ENCODE measurements at places on chromosomes 7 and 10.
A peak's percentile ranks its signal among the peaks of the same experiment; 100 is the strongest.

- DNase-seq = no peak
These were observed 60.8 kb upstream of the HECTD2 start for GRCh38 chr10:91349381-91349780.

DNA sequence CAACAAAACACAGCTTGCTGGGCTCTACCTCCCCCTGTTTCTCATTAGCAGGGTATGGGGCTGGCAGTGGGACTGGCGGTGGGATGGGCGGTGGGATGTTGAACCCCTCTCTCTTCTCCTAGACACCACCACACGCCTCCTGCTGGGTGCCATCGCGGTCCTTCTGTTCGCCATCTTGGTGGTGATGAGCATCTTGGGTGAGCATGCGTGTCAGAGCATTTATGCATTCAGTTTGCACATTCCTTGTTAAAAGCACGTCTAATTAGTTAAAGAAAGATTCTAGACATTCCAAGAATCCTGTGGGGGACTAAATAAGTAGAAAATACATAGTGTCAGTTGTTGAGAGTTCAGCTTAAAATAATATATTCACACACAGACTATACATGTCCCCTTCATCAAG lies 12.7 kb downstream of the CLEC2L start:
- DNase-seq = no peak

DNA sequence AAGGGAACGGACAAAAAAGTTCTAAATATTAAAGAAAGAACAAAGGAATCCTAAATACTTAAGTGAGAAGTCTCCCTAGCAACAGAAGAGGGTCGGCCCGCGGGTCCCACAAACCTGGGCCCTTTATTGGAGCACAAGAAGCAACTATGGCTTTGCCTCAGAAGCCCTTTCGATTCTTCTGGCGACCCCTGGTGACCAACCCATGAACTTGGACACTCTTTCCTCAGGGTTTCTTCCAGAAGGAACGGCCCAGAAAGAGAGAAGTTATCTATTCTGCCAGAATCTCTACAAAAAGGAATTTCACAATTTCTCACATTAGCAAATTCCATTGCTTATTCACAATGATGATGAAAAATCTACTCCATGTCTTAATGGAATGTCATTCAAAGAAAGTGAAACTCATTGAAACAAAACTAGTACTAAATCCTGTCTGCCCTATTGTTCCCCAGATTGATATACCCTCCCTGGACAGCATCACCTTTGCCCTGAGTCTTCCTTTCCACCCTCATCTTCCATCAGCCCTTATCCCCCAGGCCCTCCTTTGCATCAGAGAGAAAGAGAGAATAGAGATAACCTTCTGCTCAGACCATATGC lies 43.7 kb downstream of the CPVL start:
- DNase-seq = no peak

GRCh38 chr7:85290269-85290668 lies 103.4 kb upstream of the SEMA3D start:
- DNase-seq = no peak

DNA sequence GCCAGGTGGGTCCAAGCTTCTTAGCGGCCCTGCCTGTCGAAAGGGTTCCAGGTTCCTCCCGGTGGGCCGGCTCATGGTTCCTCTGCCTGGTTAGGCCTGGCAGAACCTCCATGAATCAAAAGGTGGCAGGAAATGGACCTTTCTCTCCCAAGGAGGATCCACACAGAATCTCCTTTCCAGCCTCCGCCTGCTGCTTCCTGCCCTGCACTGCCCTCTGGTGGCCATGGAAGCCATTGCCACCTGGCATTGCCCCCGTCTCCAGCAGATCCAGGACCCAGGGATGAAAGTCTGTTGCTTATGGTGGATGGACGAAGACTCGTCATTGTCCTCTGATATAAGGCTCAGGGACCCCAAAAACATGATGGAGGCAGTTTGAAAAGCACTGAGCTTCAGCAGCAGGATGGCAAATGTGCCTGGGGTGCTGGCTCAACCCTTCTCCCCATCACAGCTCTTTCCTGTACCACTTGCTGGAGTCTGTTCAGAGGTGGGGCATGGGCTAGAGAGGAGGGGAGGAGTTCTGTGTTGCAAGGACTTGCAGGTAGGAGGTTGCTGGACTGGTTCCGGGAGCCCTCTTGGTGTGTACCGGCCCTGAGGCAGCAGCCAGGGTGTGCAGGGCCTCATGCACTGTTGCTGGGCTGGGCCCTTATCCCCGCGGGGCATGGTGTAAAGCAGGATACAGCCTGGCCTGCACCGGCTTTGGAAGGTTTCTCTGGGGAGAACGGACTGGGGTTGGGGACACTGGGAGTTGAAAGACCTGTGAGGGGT lies 11.3 kb upstream of the INMT start:
- DNase-seq = peak; percentile 33

DNA sequence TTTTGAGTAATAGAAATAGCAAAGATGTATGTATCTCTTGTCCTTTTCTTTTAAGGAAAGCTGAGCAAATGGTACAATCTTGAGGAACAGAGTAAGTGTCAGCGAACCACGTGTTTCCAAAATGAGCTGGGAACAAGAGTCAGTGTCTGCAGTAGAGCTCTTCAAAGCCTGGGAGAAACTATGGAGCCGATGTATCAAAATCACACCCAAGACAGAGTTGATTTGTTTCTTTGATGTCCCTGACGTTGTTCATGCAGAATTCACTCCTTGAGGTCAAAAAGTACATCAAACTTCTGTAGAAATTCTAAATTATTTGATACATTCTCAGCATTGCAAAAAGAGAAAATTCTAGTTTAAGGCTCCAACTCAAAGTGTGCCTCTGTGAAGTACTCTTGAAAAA lies 216.5 kb downstream of the SKIDA1 start:
- DNase-seq = no peak

Data from activated CD8-positive, alpha-beta memory T cell treated with anti-CD3 and anti-CD28 coated beads for 48 hours (primary cell).